PC-9 (cell line): ENCODE measurements at places on chromosomes 5 and 9.
A peak's percentile ranks its signal among the peaks of the same experiment; 100 is the strongest.

DNA sequence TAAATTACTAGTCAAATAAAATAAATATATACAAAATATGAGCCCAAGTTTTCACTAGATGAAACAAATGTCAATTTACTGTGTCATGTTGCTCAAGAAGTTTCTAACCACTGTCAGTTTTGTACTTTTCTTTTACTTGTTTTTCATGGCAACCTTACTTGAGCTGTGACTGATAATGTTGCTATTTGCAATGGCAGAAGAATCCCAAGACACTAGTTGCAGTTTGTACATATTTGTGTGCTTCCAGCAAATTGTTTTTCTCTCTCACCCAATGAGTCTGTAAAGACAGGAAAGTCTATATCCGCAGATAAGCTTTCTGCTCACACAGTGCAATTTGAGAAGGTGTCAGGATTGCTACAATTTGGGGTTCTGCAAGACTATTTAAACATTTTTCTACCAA, 338.6 kb upstream of the PCSK5 start:
- DNase-seq: no peak

- no peak for DNase-seq
Observed at GRCh38 chr9:77510666-77511065, 137.5 kb downstream of the GNA14 start.

DNA sequence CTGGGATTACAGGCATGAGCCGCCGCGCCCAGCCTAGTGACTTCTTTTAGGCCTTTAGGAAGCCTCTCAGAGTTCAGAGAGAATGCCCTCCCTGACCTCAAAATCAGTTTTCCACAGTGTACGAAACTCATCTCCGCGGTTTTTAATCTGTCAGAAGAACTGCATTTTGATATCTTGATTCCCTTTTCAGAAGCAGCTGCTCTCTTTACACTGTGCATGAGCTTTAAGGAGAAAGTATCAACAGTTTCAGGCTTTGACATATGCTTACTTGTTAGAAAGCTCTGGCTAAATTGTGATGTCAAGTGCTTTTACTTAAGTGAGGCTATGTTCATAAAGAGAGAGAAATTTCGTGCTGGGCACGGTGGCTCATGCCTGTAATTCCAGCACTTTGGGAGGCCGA, 74.6 kb downstream of the USP20 start:
- DNase-seq: no peak

DNA sequence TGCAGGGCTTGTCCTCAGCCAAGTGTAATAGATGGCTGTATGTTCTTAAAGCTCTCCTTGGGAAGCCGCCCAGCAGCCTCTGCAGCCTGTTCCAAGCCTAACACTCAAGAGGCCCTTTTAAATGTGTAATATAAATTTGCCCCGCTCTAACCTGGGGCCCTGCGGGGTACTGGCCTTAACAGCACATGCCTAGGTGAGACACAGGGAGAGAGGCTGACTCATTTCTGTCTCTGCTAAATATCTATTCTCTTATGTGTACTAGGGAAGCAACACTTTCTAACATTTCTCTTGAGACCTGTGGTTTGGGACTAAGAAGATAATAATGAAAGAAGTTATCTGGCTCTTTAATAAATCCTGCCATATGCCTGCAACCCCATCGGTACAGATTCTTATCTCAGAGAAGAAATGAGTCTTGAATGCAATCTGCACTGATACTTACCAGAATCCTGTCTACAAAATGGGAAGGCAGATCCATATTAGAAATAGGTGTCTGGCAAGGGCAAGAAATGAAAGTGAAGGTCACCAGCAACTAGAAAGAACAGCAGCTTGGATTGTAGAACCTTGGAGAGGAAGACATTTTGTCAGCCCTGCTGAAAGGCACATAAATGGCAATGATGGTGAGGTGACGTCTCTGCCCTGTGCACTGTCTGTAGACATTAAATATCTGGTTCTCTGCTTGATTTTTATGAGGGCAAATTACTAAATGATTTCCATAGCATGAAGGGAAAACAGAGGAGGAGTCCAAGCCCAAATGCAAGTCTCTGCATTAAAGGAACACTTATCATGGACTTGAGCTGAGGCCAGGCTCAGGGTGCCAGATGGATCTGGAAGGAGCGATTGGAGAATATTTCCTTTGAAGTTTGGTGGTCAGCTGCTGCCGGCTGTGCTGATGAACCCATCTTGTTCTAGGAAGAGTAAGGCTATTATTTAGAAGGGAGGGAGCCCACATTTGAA, 14.5 kb upstream of the TGFBI start:
- no peak for DNase-seq

DNA sequence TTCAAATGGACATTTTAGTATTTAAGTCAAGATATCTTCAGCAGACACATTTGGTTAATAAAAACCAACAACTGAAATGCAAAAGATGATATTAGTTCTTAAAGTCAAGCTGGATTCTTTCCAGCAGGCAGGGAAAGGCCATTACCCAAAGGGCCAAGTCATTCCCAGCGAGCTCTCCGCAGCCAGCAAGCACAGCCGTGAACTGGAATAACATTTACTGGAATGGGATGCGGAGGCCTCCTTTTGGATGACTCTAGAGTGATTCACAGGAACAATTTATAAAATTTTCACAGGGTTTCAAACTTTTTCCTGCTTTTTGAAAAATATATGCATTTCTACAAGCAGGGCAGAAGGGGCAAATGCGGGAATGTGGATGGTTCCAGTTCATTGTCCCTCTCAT, 76.6 kb upstream of the DAB2 start:
- DNase-seq: no peak

GRCh38 chr9:36551910-36552309, 20.8 kb upstream of the MELK start:
- DNase-seq: no peak

DNA sequence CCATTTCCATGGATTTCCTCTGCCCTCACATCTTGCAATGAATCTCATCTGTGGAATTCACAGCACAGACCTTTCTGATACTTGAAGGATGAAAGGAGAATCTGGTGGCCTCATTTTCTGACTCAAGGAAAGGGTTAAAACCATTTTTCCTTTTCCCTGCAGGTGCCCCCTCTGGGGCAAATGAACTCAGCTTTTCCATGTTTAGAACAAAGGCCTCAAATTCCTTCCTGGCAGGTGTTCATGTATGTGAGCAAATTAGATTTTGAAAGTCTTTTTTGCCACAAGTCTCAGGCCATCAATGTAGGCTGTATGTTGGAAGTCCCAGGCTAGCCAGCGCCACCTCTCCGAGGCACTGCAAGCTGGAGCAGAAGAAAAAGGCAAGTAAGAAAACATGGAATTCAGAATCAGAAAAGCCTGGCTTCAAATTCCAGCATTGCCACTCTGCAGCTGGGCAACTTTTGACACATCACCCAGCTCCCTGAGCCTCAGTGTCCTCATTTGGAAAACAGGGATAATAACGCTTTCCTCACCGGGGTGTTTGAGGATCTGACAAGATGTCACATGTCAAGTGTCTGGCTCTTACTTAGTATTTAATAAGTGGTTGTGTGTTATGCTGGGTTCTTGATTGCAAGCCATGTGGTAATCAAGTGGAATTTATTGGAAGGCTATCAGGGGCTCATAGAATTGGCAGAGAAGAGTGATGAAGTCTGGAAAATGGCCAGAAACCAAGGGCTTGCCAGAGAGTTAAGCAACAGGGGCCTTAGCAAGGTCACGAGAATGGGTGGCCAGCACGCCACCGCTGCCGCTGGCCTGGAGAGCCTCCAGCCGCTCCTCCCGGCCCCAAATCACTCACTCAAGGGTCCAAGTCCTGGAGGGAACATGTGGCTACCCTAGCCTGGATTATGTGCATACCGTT, 48.4 kb upstream of the SMIM23 start:
- DNase-seq: no peak

GRCh38 chr5:79183617-79184016, 52.3 kb upstream of the JMY start:
- DNase-seq: peak; percentile 85

DNA sequence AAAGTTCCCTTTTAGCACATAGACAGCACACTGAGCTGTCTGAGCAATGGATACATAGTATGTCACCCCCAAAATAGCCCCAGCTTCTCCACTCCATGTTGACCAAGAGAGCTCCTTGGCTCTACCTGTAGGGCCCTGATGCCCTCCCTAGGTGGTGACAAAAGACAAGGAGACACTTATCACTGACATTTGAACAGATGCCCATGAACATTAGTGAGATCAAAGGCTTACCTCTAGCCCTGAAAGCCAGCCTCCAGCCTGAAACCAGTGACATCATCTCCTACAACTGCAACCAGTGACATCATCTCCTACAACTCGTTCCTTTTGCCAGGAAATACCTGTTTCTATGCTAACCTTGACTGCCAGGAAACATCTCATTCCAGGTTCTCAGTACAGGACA, 122.7 kb downstream of the FSTL4 start:
- DNase-seq: peak; percentile 81

DNA sequence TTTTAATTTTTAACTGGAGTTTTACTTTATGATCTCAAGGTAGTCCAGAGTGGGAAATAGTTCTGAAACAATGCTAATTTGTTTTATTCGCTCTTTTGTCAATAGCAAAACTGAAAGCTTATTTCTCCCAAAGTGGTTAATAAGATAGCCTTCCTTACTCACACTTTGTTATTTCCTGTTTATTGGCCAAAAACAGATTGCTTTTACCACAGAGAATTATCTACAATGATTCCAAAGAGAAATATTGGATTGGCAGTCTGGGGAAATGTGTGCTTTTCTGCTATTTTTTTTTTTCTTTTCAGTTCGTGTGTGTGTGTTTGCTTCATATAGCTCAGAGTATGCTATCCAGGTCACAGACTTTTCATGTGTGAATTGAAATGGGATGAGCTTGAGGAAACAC, 756.7 kb upstream of the RGMB start:
- no peak for DNase-seq

GRCh38 chr5:119067450-119067849, 3.4 kb upstream of the DMXL1 start:
- DNase-seq: no peak

- no peak for DNase-seq
Observed at GRCh38 chr5:157350939-157351801, 85.2 kb downstream of the CYFIP2 start.

GRCh38 chr5:110623874-110624273, 102.6 kb downstream of the TMEM232 start:
- DNase-seq: no peak

DNA sequence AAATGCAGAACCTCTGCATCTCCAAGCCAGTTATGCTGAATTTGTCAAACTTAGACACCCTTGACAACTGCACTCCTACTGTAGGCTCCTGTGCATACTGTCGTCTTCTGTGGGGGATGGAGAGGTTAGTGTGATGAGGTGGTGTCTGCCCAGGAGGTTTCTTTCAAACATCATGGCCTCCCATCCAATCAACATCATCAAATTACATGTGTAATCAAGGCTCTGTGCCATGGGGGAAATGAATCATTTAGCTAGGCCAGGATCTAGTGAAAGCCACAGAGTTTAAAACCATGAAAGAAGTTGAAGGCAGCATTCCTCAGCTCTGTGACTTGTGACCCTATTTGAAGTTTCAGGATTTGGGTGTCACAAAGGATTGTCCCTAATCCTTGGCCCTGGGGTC, 240.6 kb downstream of the MARCHF11 start:
- no peak for DNase-seq

- peak; percentile 97 for DNase-seq
Observed at GRCh38 chr9:124652615-124653393, 118.3 kb downstream of the NR6A1 start.
